ENCODE measurements at places on chromosomes 6 and 20. TPM values are rescaled to one million over a fixed set of nuclear protein-coding genes. Genes with fewer than 3 reads are reported as not detected.

HLA-DPA1 gene
- not detected for total RNA-seq

MAP7 gene
- total RNA-seq = 23.9 TPM

ANKRD66 gene
- total RNA-seq = not detected

TREM2 gene
- not detected for total RNA-seq

All from A549 treated with Mapracorat at 1 μM for 4 hours (cell line).